ENCODE measurements at places on chromosomes 5 and 9.

GRCh38 chr5:94793816-94794198 lies 175.3 kb downstream of the SLF1 start:
- peak; percentile 55 for ATAC-seq

- no peak for ATAC-seq
These were observed 50.5 kb downstream of the HSD17B3 start for GRCh38 chr9:96251451-96251850.

GRCh38 chr9:19787672-19788071 lies 1.2 kb downstream of the SLC24A2 start:
- ATAC-seq, result no peak

GRCh38 chr9:86842573-86842972 lies 104.7 kb downstream of the GAS1 start:
- no peak for ATAC-seq

- ATAC-seq, result peak; percentile 66
These were observed 378.9 kb downstream of the KCTD16 start for GRCh38 chr5:144549580-144549979.

Measured in SK-N-SH treated with all-trans-retinoic acid at 6 μM for 48 hours (cell line).